ENCODE measurements at places on chromosomes 4 and X. TPM values are rescaled to one million over a fixed set of nuclear protein-coding genes. Genes with fewer than 3 reads are reported as not detected.

GRCh38 chr4:172813359-172813923 lies 355.2 kb upstream of the GALNT7 start:
- no peak for DNase-seq

DNA sequence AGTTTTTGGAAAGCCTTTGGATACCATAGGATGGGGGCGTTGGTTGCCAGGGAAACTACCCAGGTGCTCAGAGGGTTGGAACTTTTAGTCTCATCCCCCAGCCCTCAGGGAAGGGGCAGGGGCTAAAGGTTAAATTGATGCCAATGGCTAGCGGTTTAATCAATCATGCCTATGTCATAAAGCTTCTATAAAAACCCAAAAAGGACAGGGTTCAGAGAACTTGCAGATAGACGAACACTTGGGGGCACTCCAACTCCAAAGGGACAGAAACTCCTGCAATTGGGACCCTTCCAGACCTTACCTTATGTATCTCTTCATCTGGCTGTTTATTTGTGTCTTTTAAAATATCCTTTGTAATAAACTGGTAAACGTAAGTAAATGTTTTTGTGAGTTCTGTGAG lies 30.0 kb upstream of the GPR173 start:
- no peak for DNase-seq

GRCh38 chrX:72125331-72126047 lies 6.2 kb downstream of the RTL5 start:
- no peak for DNase-seq

DNA sequence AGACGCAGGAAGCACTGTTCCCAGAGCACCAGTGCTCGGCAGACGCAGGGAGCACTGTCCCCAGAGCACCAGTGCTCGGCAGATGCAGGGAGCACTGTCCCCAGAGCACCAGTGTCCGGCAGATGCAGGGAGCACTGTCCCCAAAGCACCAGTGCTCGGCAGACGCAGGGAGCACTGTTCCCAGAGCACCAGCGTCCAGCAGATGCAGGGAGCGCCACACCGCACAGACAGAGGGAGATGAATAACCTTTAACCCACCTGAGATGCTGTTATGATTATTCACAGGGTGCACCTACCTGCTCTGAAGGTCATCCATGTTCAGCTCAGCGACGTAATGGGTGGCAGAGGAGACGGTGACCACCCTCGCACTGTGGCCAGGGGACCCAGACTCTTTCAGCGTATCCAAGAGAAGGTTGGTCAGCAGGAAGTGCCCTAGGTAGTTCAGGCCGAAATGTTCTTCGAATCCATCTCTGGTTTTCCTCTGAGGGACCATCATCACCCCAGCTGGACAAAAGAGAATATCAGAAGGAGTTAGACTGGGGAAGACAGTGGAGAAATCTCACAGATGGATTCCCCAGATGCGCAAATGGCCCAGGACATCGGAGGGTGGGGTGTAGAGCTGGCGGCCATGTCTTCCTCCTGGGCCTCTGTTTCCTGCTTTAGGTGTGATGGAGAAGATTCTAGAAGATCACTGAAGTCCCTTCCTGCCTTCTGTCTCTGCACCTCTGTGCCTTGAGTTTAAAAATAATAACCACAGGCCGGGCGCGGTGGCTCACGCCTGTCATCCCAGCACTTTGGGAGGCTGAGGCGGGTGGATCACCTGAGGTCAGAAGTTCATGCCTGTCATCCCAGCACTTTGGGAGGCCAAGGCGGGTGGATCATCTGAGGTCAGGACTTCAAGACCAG lies 234.1 kb downstream of the DHRSX start:
- DNase-seq = no peak

GRCh38 chr4:16588651-16589050 lies 309.8 kb downstream of the LDB2 start:
- DNase-seq = no peak

DNA sequence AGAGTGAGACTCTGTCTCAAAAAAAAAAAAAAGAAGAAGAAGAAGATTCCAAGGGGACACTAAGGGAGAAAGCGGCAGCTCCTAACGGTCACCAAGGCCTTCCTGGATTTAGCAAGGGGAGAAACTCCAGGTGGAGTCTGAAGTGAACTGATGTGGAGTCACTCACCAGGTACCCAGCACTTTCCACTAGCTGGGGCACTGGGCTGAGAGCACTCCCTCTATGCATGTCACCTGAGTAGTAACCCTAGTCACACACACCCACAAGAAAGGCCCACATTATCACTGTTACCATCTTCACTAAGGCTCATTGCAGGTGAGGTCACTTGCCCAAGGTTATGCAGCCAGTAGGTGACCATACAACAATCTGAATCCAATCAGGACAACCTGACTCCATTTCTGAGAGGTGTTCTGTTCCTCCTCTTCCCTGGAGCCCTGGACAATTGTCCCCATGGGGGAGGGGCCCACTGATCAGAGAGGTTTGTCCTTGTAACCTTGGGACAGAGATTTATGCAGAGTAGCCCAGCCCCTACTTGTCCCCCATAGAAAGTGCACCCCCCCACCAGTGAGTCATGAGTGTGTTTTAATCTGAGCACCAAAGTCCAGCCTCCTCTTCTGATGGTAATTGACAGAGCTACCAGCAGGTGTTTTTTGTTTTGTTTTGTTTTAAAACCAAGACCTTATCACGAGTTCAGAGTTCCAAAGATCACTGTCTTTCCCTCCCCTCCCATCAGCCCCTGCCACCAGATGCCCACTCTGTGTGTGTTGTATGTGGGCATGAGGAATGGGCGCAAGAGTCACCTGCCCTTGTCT lies 5.9 kb upstream of the SASH3 start:
- no peak for DNase-seq

DNA sequence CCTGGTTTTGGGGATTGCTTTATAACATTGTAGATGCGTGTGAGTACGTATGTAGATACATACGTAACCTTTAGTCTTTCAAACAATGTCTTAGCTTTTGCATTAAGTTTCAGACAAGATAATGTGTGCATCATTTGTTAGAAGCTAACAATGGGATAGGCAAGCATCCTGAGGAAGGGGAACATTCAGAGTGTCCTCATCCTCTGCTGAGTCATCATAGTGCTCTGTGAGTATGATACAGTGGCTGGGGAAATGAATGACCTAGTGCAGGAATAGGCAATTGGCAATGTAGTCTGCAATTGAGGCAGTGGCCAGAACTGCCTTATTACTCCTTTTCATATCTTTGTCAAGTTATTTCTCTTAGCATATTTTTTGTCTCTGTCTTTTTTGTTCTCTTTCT lies 7.3 kb downstream of the NAP1L5 start:
- DNase-seq = no peak

DNA sequence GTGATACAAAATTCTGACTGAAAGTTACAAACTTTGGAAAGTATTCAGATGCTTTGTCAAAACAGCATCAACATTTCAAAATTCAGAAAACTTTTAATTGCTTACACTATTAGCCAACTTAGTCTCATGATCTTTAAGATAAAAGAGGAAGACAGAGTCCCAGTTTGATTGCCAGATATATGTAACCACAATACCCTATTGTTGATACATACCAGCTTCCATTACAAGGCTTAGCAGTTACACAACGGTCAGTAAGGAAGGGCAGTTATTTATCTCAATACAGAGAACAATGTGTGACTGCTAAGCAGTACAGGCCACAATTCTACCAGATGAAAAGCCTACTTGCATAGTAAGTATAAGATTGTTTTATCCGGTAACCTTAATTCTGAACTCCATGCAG lies 138.4 kb downstream of the SPANXN3 start:
- no peak for DNase-seq

GRCh38 chr4:159564615-159565014 lies 461.7 kb downstream of the RAPGEF2 start:
- DNase-seq = no peak

Gene DMRTC1B
- 5.0 TPM for total RNA-seq

Gene SYTL5
- not detected for total RNA-seq

Gene CD40LG
- 0.23 TPM for total RNA-seq

Data from ovary (tissue), 10 donors.